ENCODE measurements at places on chromosomes 7 and 10. TPM values are rescaled to one million over a fixed set of nuclear protein-coding genes. Genes with fewer than 3 reads are reported as not detected.

DNA sequence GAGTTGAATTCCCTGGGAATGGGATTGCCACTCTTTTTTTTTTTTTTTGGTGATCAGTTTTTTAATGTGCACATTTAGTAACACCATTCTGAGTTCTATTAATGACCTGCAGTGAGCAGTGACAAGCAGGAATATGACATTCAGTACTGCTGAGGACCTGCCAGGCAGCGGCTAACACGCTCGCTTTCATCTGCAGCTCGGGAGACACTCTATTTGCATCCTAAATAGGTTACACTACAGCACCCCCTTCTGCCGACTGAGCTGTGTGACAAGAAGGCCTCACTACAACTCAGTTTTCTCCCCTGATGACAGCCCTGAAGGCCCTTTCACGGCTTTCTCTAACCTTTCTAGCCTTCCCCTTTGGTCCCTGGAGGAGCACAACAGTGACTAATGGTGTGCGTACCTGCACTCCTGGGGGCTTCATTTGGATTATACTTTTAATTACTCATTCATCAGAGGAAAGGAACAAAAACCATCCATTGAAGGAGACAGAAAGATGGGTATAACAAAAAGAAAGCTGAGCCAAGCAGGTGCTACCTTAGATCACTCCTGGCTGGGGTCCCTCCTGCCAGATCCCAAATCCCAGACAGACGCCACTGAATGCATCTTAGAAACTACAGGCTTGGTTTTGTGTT lies 872.4 kb downstream of the LRMDA start:
- DNase-seq: no peak

DNA sequence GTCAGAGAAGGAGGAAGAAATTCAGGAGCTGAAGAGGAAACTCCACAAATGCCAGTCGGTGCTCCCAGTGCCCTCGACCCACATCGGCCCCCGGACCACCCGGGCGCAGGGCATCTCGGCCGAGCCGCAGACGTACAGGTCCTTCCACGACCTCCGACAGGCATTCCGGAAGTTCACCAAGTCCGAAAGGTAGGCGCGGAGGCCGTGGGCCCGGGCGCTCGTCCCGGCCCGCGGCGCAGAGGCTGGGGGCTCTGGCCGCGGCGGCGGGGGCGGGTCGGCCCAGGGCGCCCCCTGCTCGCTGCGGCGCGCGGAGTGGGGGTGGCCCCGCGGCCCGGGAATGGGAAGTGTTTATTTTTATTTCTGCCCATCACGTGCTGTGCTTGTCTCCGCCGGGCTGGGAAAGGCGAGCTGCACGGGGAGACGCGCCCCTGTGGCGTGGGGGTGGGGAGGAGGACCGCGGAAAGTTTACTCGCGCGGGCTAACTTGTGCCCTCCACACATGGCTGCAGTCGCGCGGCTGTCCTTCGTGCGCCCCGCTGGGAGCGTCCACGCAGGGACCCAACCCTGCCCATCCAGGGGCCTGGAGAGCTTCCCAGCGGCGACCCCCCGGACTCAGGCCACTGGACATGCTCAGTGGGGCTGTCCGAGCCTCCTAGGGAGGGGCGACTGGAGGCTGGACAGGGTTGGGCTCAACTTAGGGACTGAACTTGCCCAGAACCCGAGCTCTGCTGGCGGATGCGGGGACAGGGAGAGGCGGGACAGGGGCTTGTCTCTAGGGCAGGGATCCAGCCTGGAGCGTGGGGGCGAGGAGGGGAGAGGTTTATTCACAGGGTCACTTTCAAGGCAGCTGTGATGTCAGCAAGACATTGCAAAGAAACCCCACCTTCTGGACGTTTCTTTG lies 82.6 kb upstream of the PRKG1 start:
- DNase-seq: peak; percentile 22

DNA sequence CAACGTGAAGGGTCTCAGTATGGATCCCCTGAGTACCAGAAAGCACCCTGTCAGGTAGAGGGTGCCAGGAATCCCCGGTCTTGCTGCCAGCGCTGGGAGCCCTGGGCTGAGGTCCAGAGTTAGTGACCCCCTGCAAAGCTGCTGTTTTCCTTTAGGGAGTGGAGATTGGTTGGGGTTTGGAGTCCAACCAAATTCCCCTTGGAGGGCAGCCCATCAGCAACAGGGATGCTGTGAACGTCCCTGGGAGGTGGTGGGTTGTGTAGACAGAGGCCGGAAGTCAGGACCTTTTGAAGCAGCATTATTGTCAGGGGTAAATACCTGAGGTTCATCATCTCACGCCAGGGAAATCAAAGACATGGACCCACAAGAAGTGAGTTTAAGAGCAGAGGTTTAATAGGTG lies 104.2 kb downstream of the COL26A1 start:
- DNase-seq: no peak

DNA sequence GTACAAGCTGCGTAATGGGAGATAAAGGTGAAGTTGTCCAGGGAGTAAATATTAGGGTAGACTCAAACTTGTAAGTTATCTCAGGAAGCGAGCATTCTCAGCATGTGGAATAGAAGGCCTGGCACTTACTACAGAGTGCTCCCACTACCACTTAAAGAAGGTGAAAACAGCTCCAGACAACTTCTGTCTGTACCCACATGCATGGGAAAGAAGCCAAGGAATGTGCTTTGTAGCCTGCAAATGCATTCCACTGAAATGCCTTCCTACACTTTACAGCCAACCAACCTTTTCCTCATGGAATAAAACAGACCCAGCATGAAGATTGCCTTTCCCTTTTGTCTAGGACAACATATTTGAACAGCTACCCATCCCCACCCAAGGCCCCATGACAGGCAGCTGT lies 45.4 kb upstream of the NPSR1 start:
- no peak for DNase-seq

- no peak for DNase-seq
Measured at GRCh38 chr10:31782701-31783100, 145.9 kb downstream of the ARHGAP12 start.

DNA sequence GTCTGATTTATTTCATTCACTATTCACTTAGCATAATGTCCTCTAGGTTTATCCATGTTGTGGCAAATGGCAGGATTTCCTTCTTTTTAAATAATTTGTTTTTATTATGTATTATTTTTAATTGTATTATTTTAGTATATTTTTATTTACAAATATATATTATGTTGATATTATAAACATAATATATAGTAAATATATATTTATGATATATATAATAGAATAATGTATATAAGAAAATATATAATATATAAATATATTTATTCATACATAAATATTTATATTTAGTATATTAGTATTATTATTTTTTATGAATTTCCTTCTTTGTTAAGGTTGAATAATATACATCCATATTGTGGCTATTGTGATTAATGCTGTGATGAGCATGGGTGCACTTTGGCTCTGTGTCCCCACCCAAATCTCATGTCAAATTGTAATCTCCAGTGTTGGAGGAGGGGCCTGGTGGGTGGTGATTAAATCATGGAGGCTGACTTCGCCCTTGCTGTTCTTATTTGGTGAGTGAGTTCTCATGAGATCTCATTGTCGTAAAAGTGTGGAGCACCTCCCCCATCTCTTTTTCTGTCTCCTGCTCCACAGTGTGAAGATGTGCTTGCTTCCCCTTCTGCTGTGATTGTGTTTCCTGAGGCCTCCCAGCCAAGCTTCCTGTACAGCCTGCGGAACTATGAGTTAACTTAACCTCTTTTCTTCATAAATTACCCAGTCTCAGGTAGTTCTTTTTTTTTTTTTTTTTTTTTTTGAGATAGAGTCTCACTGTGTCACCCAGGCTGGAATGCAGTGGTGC lies 52.3 kb upstream of the CYP2C18 start:
- no peak for DNase-seq

GRCh38 chr10:4849042-4849402 lies 23.0 kb downstream of the AKR1E2 start:
- DNase-seq: no peak

DNA sequence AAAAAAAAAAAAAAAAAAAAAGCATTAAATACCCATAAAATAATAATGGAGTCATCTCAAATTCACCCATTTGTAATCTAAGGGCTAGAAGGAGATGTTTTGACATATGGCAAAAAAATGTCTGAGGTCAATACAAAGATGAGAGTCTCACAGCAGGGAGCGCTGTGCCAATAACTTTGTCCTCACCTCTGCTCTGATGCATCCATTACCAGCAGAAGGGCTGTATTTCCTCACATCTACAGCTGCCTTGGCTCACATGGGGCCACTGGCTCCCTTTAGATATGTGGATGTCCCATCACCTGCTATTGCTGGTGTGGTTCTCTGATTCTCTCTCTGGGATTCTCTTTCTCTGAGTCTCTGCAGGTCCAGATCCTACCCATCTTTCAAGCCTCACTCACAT lies 90.3 kb upstream of the FAM133B start:
- no peak for DNase-seq

- no peak for DNase-seq
Measured at GRCh38 chr7:16804674-16805439, at the start of gene AGR2. AGR2 (minus strand) TSS chr7:16804999; CDS start chr7:16801796, 3,203 bp downstream.

GRCh38 chr7:51665045-51665780 lies 348.6 kb upstream of the COBL start:
- DNase-seq: no peak

DNA sequence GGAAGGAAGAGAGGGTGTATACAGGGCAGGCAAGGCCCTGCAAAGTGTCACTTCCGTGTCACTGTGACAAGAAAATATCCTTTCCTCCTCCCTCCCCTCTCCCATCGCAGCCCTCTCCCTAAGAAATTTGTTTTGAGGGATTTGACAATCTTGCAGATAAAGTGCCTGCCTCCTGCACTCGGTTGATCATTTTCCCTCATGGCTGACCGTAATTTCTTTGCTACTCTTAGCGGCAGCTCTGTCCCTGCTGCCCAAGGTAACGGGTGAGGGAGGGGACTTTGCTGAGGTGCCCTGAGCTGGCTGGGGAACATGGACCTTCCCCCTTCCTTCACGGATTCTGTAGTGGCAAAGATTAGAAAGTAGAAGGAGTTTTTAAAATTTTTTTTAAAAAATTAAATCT lies 179.1 kb downstream of the TCF7L2 start:
- DNase-seq: no peak

- DNase-seq: no peak
Measured at GRCh38 chr7:142371586-142372377, 113.9 kb upstream of the PRSS58 start.

GRCh38 chr7:42096268-42096667 lies 140.7 kb downstream of the GLI3 start:
- DNase-seq: no peak

DNA sequence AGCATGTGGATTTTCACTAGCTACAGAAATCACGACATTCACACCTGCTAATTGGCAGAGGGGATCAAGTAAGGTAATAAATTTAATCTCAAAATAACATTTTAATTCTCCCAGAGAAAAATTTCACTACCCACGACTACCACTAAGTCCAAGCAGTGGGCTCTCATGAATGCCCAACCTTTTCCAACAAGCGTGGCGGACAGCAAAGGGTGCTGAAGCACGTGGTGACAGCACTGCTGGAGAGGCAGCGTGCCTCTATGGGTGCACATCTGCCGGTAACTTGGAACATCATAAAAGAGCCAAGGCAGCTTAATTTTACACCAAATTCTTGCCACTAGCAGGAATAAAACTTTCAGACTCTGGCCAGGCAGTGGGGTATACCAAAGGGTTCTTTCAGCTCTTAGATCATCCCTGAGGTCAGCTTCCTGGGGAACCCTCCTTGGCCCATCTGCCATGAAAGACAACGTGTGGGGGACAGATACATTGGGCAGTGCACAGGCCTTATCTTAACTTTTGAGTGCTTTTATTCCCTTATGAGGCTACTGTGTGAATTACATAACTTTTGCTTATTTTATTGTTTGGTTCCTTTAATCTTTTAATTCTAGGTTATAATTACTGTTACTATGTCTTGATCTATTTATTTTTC lies 206.7 kb upstream of the KCTD7 start:
- DNase-seq: no peak

- DNase-seq: no peak
Measured at GRCh38 chr7:157490465-157490912, 153.7 kb downstream of the DNAJB6 start.

GRCh38 chr10:88440541-88440940 lies 142.6 kb downstream of the RNLS start:
- DNase-seq: no peak

GRCh38 chr7:16817536-16817935 lies 12.7 kb upstream of the AGR2 start:
- DNase-seq: no peak

DNA sequence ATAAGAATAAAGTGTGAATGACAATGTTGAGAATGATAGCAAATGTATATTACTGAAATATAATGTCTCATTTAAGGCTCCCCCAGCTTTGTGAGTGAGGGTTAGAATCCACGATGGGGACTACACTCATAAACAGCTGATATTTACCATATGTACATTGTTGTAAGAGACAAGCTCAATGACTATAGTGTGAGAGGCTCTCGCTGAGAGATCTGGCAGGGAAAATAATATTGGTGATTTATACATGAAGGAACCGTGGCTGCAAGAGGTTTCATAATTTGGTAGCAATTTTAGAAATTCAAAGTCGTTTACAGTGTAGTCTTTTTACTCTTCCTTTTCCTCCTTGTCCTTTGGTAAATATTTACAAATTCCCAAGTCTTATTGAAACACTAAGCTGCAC lies 342.2 kb upstream of the AKR1E2 start:
- no peak for DNase-seq

DNA sequence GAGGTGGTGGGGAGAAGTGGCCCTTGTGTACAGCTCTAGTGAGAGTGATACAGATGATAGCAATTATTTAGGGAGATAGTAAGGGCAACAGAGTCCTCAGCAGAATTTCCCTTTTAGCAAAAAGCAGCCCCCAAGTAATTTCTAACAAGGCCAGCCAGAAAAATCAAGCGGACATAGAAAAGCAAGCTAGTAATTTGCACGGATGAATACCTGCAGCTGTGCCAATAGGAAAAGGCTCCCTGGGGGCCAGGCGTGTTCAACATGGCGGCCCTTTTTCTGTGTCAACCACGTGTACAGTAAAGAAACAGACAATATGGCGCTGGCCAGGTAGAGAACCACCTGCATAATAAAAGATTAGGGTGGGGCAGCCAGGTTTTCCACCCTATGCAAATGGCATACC lies 7.4 kb downstream of the MCM10 start:
- DNase-seq: no peak

GRCh38 chr10:75021379-75022249 lies 89.8 kb upstream of the SAMD8 start:
- no peak for DNase-seq

- DNase-seq: no peak
Measured at GRCh38 chr7:107898997-107899594, 8.1 kb downstream of the DLD start.

Gene EZH2
- 38.7 TPM for total RNA-seq

Gene GHRHR
- not detected for total RNA-seq

Gene GLRX3
- 68.5 TPM for total RNA-seq

Gene THSD7A
- 34.6 TPM for total RNA-seq

Gene GPER1
- total RNA-seq: 1.6 TPM

Gene LIPN
- not detected for total RNA-seq

Gene ANKRD30A
- not detected for total RNA-seq

Gene CALHM3
- not detected for total RNA-seq

Gene GRID2IP
- total RNA-seq: 0.41 TPM

Gene CFAP70
- total RNA-seq: 0.82 TPM
